ENCODE measurements at places on chromosomes 5 and 9.
A peak's percentile ranks its signal among the peaks of the same experiment; 100 is the strongest.

DNA sequence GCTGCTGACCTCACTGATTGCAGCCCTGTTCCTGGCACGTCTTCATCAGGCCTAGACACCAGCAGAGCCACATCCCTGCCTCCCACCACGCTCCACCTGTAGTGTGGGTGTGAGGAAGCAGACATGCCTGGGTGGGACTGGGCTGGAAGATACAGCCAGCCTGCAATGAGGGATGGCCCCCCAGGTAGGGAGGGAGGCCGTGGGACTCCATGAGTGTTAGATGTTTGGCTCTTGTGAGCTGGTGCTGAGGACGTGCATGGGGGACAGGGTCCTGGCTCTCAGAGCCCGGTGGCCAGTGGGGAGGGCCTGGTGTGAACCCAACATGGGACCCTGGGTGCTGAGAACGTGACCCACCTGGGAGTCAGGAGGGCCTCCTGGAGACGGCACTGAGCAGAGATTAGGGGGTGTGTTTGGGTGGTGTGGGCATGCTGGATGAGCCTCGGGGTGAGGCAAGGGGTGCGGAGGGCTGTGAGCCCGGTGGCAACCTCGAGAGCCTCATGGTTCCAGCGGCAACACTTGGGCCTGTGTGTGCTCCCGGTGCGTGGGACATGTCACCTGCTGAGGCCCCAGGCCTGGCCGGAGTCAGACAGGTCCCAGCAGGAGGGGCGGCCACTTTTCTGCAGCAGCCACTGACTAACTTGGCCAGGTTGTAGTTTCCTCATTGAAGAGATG, 87.6 kb downstream of the PHF2 start:
- DNase-seq = no peak
- no peaks in the 10 kb centered on the region for H3K4me1 ChIP-seq
- H3K27me3 ChIP-seq = no peaks in the 10 kb centered on the region
- H3K36me3 ChIP-seq = no peaks in the 10 kb centered on the region
- H3K4me3 ChIP-seq = no peak overlapping the region

GRCh38 chr5:76642390-76643040, 19.3 kb upstream of the F2RL2 start:
- H3K27me3 ChIP-seq = no peaks in the 10 kb centered on the region
- DNase-seq = no peak
- H3K36me3 ChIP-seq = no peaks in the 10 kb centered on the region
- H3K4me3 ChIP-seq = no peak overlapping the region
- H3K4me1 ChIP-seq = peaks cover 6% of the 10 kb centered on the region

DNA sequence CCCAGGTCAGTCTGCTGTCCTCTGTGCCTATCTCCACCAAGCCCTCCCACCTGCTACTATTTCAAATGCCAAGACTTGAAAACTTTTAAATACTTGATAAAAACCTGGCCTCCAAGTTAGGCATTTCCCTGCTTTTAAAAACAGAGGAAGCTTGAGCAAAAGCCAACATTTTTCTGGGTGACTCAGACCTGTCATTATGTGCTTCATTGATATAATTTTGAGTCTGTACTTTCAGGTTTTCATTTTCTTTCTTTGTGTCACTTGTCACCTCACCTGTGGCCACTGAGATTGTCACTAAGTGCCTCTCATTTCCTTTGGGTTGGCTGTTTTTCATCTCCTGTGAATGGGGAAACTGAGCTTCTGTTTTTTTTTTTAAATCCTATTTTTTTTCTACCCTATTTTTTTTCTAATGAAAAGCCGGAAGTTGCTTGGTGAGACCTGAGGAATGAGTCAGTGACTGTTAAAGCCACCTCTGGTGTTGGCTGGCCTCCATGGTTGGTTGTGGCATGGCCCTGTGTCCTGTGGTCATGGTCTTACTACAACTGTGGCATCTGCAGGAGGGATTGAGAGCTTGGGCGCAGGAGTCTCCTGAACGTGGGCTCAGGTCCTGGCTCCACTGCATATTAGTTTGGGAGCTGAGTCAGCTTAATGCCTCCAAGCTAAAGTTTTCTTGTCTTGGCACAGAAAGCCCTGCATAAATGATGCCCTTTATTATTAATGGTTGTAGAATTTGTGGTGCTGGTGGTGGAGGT, 56.7 kb downstream of the ARHGAP26 start:
- no peaks in the 10 kb centered on the region for H3K27me3 ChIP-seq
- H3K4me1 ChIP-seq = peaks cover 51% of the 10 kb centered on the region
- H3K27ac ChIP-seq = peak overlapping the region; percentile 80
- no peaks in the 10 kb centered on the region for H3K36me3 ChIP-seq
- H3K4me3 ChIP-seq = no peak overlapping the region

- peak; percentile 67 for DNase-seq
- H3K4me1 ChIP-seq = peaks cover 7% of the 10 kb centered on the region
- H3K27me3 ChIP-seq = no peaks in the 10 kb centered on the region
- H3K36me3 ChIP-seq = no peaks in the 10 kb centered on the region
Observed at GRCh38 chr5:180494510-180495181, 467 bp downstream of the CNOT6 start.

GRCh38 chr5:140181525-140181924, 6.5 kb downstream of the CYSTM1 start:
- no peaks in the 10 kb centered on the region for H3K36me3 ChIP-seq
- H3K4me1 ChIP-seq = peaks cover 21% of the 10 kb centered on the region
- no peak overlapping the region for H3K4me3 ChIP-seq
- H3K27me3 ChIP-seq = no peaks in the 10 kb centered on the region
- DNase-seq = no peak

GRCh38 chr9:27468000-27468399, 56.1 kb upstream of the IFNK start:
- no peaks in the 10 kb centered on the region for H3K27me3 ChIP-seq
- peaks cover 37% of the 10 kb centered on the region for H3K4me1 ChIP-seq
- H3K4me3 ChIP-seq = no peak overlapping the region
- peak overlapping the region; percentile 43 for H3K27ac ChIP-seq
- DNase-seq = no peak

DNA sequence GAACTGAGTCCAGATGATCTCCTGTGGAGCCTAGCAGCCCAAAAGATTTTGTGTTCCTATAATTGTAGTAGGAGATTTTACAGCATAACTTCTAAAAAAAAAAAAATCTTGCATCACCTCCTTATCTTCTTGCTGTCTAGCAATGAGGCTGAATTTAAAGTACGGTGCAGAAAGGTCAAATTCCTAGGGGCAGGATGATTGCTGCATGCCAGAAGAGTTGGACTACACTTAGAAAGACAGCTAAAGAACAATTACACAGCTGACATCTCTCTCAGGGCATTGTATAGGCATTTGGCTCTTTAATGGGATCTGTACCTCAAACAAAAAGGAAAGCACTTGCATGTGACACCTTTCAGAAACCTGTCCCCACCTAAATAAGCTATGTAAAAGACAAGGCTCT, 443.2 kb downstream of the HCN1 start:
- no peaks in the 10 kb centered on the region for H3K27me3 ChIP-seq
- no peak for DNase-seq
- no peak overlapping the region for H3K4me3 ChIP-seq
- H3K27ac ChIP-seq = no peak overlapping the region
- H3K36me3 ChIP-seq = no peaks in the 10 kb centered on the region

- H3K4me3 ChIP-seq = no peak overlapping the region
- H3K27ac ChIP-seq = no peak overlapping the region
- no peaks in the 10 kb centered on the region for H3K36me3 ChIP-seq
Observed at GRCh38 chr5:153299891-153300290, 190.6 kb upstream of the GRIA1 start.

GRCh38 chr5:159775890-159776289, 140.4 kb upstream of the ADRA1B start:
- H3K4me1 ChIP-seq = no peaks in the 10 kb centered on the region
- H3K27ac ChIP-seq = no peak overlapping the region
- H3K27me3 ChIP-seq = no peaks in the 10 kb centered on the region
- no peaks in the 10 kb centered on the region for H3K36me3 ChIP-seq
- no peak for DNase-seq

DNA sequence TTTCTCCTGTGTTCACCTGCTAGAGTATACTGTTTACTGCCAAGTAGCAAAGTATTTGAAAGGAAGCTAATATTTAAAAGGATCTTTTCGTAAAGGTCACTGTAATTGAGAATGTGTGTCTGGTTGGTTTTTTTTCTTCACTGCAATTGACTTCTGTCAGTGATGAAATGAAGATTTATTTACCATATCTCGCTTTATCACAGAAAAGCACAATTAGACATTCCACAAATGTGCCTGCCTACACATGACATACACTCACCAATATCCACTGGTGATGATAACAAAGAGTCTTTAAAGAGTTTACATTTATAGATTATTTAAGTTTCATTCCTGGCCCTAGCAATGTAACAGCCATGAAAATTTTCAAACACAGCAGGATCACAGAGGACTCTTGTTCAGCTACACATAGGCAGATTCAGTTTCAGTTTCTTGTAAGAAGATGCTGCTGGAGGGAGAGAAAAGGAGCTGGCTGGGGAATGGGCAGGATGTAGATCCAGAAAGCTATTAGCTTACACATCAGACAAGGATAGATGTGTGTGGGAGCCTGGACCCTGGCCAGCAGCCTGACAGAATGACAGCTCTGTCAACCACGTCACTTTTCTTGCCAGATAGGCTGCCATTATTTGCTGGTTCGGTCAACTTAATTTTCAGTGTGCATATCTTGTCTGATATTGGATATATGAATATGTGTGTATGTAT, 104.0 kb downstream of the GDNF start:
- no peak overlapping the region for H3K4me3 ChIP-seq
- H3K36me3 ChIP-seq = no peaks in the 10 kb centered on the region
- DNase-seq = no peak
- H3K27ac ChIP-seq = no peak overlapping the region

DNA sequence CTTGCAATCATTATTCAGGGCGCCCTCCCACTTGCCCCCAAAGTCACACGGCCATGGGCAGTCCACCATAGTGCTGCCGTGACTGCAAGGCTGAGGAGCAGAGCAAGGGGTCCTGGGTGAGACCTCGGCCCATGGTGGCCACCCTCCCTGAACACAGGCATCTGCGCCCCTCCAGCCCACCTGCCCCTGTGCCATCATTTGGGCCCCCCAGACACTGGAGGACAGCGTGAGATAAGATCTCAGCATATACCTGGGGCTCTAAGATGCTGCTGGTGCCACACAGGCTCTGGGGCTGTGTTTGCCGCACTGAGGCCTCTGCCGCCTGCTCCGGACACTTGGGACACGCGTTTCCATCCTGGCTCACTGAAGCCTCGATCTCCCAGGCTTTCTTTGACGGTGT, 3.5 kb downstream of the TMEM250 start:
- H3K36me3 ChIP-seq = no peaks in the 10 kb centered on the region
- DNase-seq = no peak
- no peak overlapping the region for H3K27ac ChIP-seq
- no peak overlapping the region for H3K4me3 ChIP-seq
- H3K27me3 ChIP-seq = no peaks in the 10 kb centered on the region

DNA sequence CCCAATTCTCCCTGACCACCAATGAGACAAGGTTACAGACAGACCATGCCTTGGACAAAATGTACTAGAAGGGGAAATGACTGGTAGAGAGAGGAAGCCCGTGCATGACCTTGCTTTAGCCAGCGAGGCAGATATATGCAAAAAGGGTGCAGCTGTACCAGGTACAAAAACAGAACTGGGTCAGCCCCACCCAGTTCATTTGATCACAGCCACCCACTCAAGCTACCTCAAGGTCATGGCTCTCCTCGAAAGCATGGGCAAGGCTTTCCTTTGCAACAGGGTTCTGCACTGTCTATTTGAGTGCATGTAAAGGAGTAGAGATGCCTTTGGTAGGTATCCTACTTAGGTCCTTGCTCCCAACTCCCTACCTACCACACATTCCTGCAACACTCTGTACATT, 33.3 kb downstream of the TLE1 start:
- H3K36me3 ChIP-seq = no peaks in the 10 kb centered on the region
- H3K4me1 ChIP-seq = peaks cover 7% of the 10 kb centered on the region
- no peak overlapping the region for H3K27ac ChIP-seq
- H3K27me3 ChIP-seq = no peaks in the 10 kb centered on the region
- DNase-seq = no peak

DNA sequence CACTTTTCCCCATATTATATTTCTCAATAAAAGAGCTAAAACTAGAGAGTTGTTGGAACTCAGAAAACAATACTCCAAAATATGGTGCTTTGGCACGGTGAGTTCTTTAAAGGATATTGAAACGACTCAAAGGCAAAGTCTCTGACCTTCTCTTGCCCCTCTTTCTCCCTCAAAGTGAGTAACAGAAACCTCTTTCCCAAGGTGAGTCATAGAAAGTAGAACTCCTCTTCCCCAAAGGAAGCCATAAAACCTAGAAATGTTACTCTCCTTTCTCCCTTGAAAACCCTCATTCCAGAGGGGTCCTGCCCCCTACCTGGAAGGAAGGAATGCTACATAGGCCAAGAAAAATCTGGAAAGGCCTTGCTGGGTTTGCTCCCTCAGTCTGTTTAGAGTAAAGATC, 47.5 kb downstream of the RAPGEF6 start:
- H3K4me1 ChIP-seq = peaks cover 4% of the 10 kb centered on the region
- no peaks in the 10 kb centered on the region for H3K36me3 ChIP-seq
- H3K27ac ChIP-seq = no peak overlapping the region
- no peak for DNase-seq
- H3K27me3 ChIP-seq = no peaks in the 10 kb centered on the region

DNA sequence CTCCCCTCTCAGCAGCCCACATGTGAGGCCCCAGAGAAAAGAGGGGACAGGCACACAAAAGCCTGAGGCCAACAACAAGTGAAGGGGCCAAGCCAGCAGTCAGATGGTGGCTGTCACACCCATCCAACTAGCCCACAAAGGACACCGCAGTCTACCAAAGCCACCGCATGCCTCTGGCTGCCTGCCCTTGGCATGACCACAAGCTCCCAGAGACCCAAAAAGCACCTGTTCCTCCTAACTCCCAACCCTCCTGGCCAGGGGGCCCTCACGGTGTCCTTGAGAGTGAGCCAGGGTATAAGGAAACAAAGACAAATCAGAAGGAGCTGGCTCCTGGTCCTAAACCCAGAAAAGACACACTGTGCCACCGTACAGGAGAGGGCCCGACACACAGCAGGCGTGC, 77.8 kb upstream of the LRRTM2 start:
- no peak overlapping the region for H3K4me3 ChIP-seq
- no peak overlapping the region for H3K27ac ChIP-seq
- no peak for DNase-seq
- no peaks in the 10 kb centered on the region for H3K27me3 ChIP-seq
- H3K36me3 ChIP-seq = no peaks in the 10 kb centered on the region

GRCh38 chr9:126531035-126531571, 82.6 kb upstream of the LMX1B start:
- no peak overlapping the region for H3K27ac ChIP-seq
- H3K36me3 ChIP-seq = no peaks in the 10 kb centered on the region
- no peak for DNase-seq
- H3K27me3 ChIP-seq = no peaks in the 10 kb centered on the region

DNA sequence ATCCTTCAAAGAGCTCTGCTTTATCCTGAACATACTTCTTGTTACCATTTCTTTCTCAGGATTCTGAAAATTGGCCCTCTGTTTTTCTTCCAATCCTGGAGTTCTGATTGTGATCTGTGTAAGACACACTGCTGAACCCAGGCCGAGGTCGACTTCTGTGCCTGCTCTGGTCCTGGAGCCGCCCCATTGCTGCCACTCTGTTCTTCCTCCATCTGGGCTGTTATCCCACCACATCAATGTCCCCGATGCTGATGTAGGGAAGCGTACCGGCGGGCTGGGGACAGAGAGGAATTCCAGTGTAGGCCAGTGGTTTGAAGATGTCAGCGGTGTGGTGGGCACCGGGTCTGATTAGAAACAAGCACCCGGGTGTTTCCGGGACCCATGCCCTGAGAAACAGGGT, 102.5 kb downstream of the LIFR start:
- no peaks in the 10 kb centered on the region for H3K27me3 ChIP-seq
- H3K4me1 ChIP-seq = no peaks in the 10 kb centered on the region
- H3K4me3 ChIP-seq = no peak overlapping the region
- no peaks in the 10 kb centered on the region for H3K36me3 ChIP-seq
- H3K27ac ChIP-seq = no peak overlapping the region

GRCh38 chr9:17116400-17116837, 18.4 kb upstream of the CNTLN start:
- H3K4me3 ChIP-seq = no peak overlapping the region
- no peaks in the 10 kb centered on the region for H3K4me1 ChIP-seq
- H3K27me3 ChIP-seq = no peaks in the 10 kb centered on the region
- no peak for DNase-seq
- no peak overlapping the region for H3K27ac ChIP-seq
